Stimulated activated CD4-positive, alpha-beta T cell treated with anti-CD3 and anti-CD28 coated beads, Interleukin-1b, Interleukin-23, amount 100 ng/mL, for 24 hours (primary cell): ENCODE measurements at places on chromosomes 6 and 20.

GRCh38 chr6:27043244-27043643 is 204.3 kb upstream of the PRSS16 start:
- no peak for DNase-seq

DNA sequence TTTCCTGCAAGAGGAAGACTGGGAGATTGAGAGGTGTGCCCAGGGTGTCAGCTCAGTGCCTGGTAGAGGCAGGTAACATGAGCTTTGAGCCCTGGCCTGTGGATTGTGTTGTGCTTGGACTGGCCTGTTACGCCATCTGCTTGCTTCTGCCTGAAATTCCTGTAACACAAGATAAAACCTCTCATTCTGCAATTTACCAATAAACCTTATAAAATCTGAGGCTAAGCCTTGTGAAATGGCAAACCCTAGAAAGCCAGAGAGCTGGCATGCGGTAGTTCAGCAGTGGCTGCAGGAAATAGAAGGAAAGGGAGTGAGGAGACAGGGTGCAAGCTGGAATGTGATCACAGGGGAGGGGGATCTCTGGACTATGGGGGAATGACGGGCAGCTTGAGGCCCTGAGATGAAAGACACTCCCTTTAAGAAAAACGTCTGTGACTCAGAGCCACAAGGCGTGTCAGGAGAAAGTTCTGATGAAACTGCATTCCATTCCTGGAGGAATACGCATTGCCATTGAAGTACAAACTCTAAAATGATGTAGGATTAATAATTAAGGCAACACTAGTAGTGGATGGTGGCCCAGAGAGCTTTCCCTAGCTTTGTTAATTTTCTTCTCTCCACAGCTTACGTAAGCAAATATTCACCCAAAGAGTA is 26.3 kb upstream of the TFAP2A start:
- no peak for DNase-seq

- DNase-seq: no peak
These were observed 6.1 kb downstream of the DOP1A start for GRCh38 chr6:83073615-83074014.

GRCh38 chr6:74504941-74505340 is 700.9 kb downstream of the COL12A1 start:
- DNase-seq: no peak

GRCh38 chr20:35700625-35701148 is 1.5 kb downstream of the ROMO1 start:
- DNase-seq: no peak

DNA sequence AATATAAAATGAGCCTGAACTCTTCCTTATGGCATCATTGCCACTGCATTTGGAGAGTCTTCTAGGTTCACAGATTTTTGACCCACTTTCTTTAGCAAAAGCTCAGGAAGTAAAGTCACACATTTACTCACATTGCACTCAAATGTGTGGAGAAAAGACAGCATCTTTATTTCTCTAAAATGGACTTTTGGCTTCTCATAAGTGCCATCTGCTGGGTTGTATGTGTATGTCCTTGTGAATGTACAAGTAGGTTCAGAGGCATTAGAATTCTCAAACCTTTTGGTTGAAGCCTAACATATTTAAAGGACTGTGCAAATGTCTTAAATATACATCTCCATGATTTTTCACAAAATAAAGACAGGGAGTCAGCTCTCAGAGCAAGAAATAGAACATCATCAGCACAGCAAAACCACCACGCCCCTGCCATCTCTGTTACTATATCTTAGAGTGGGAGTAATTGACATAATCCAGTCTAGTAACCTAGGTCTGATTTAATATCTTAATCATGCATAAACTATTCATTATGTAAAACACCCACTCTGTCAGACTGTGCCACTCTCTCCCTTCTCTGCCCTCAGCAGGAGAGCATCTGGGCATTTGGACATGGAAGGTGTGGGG is 42.2 kb upstream of the SPTLC3 start:
- DNase-seq: no peak

- no peak for DNase-seq
These were observed 61.1 kb upstream of the GATA5 start for GRCh38 chr20:62536871-62537401.

DNA sequence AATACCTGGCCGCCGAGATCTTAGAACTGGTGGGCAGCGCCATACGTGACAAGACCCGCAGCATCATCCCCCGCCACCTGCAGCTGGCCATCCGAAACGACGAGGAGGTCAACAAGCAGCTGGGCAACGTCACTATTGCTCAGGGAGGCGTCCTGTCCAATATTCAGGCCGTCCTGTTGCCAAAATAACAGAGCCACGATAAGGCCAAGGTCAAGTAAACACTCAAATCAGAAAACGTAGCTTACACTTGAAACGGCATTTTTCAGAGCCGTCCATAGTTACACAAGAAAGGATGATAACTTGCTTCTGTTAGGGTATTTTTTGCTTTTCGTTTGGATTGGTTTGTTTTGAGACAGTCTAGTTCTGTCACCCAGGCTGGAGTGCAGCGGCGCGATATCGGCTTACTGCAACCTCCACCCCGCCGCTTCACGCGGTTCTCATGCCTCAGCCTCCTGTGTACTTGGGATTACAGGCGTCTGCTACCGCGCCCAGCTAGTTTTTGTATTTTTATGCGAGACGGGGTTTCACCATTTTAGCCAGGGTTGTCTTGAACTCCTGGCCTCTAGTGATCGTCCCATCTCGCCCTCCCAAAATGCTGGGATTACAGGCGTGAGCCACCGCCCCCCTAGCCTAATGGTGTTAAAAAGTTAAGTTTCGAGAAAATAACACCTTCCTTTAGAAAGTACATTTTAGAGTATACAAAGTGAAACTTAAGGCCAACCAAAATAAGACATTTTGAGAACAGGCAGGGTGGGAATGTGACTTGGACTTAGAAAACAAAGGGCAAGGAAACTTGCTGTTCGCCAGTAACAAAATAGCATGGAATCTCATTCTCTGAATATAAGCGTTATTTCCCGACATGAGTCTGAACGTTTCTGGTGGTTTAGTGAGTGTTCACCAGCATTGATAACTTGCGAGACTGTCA is 42.8 kb upstream of the HFE start:
- DNase-seq: no peak

DNA sequence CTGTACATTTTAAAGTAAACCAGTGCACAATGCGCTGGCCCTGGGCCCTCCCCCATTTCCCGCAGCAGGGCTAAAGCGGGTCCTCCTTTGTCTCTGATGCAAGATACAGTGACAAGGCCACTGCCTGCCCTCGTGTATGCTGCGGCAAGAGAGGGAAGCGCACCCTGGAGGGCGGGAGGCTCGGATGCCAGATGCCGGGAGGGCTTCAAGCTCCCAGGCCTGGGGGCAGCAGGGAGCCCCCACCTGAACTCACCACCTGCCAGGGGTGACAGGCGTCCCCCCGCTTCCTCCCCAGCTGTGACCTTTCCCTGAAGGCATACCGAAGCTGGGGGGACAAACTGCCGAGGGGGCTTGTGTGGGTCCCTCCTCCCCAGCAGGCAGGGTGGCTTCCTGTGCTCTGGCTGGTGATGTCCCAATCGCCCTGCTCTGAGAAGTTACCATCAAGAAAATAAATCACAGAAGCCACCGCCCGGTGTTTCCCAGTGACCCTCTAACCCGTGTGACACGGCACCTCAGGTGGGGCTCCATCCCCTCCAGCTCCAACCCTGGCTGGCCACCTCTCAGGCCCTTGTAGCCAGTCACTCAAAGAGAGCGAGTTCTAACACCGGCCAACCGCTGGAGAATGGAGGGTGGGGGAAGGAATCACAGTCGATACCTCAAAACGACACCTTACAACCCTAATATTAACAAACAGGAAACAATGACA is 203.3 kb downstream of the PREX1 start:
- DNase-seq: no peak

GRCh38 chr6:116648156-116648555 is 20.4 kb downstream of the ZUP1 start:
- DNase-seq: no peak

DNA sequence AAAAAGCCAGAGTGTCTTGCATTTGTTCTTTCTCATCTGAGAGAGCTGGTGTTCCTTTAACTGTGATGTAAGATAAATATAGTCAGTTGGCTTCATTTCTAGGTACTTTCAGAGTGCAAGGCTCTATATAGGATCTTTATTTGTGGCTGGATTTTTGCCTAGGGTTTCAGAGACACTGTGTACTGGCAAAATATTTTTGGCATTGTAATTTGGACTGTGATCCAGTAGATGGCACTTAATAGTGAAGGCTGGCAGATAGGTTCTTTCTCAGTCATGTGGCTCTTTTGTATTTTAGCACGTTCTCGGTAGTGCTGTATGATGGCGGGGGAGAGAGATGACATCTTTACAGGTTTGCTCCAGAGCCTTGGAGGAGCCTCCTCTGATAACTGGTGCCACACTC is 26.8 kb upstream of the SLC35B3 start:
- DNase-seq: no peak

GRCh38 chr6:15260099-15260821 is 14.4 kb downstream of the JARID2 start:
- no peak for DNase-seq

DNA sequence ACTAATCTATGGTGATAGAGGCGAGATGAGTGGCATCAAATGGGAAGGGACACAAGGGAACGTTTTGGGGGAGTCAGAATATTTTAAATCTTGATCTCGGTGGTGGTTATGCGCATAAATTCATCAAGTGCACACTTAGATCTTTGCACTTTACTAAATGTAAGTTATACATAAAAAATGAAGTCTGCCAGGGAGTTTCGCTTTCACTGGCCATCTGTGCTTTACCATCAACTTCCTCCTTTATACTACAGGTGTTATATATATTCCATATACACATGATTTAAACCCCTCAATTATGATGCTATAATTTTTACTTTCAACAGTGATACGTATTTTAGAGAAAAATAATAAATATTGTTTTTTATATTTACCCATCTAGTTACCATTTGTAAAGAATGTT is 97.6 kb upstream of the AKIRIN2 start:
- no peak for DNase-seq

- no peak for DNase-seq
These were observed 27.4 kb downstream of the BPIFB1 start for GRCh38 chr20:33310327-33310899.
